ENCODE measurements at places on chromosomes 2 and 18. TPM values are rescaled to one million over a fixed set of nuclear protein-coding genes. Genes with fewer than 3 reads are reported as not detected.

Gene LONRF2
- total RNA-seq, result 0.15 TPM

Gene MOGAT1
- not detected for total RNA-seq

Gene HNMT
- total RNA-seq, result not detected

Gene SP140L
- 61.4 TPM for total RNA-seq

Gene AOX1
- total RNA-seq, result 0.20 TPM

Gene CD8A
- 686 TPM for total RNA-seq

Gene SERPINB5
- total RNA-seq, result not detected

Gene SERPINB11
- not detected for total RNA-seq

GRCh38 chr2:37920570-37920969 lies 4.5 kb upstream of the RMDN2 start:
- DNase-seq, result no peak

GRCh38 chr2:59798687-59799232 lies 754.7 kb downstream of the BCL11A start:
- no peak for DNase-seq

- peak; percentile 76 for DNase-seq
Measured at GRCh38 chr2:239321596-239322415, 79.0 kb downstream of the HDAC4 start.

DNA sequence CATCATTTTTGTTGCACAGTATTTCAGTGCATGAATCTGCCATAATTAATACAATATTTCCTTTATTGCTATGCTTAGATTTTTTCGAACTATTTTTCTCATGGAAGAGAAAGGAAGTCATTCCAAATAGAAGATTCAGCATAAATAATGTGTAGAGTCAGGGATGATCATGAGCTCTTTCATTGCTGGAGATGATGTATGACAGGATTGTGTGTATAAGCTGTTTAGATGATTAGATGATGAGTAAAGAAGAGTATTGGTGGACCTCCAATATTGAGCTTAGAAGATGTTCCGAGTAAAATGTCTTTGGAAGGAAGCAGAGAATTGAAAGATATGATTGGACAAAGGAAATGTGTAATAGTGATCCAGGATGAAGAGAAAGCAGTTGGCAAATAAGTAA lies 364.5 kb downstream of the PARD3B start:
- DNase-seq, result no peak

- no peak for DNase-seq
Measured at GRCh38 chr2:100228415-100228814, 86.0 kb upstream of the AFF3 start.

DNA sequence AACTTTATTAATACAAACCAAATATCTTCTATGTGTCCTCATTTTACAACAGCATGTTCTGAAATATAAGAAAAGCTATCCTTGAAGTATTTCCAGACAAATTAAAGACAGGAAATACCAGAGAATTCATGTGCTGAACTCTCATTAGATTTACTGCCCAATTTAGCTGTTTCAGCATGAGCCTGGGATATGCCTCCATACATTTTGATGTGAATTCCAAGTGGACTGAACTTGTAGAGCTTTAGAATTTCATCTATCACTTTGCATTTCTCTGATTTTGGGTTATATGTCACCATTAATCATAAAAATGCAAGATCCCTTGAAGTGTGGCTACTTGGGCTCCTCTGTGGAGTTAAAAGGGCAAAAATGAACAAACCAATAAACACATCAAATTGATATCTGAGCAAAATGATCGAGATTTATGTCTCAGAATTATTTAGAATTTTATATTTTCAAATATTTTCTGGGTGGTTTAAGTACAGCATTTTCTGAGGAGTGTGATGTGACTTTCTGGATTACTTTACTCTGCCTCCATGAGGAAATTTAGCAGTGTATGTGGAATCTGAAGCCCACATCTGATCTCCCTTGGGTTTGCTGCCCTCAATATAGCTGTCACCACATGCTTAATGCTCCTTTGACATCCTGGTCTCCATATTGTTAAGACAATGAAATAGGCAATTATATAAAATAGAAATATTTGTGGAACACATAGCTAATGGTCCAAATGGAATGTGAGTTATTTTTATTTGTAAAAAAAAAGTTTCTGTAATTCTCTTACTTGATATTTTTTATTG lies 206.6 kb upstream of the RBMS1 start:
- no peak for DNase-seq

GRCh38 chr2:74917702-74918619 lies 40.5 kb upstream of the POLE4 start:
- DNase-seq, result no peak

- DNase-seq, result no peak
Measured at GRCh38 chr18:53991202-53991601, 233.3 kb downstream of the MBD2 start.

DNA sequence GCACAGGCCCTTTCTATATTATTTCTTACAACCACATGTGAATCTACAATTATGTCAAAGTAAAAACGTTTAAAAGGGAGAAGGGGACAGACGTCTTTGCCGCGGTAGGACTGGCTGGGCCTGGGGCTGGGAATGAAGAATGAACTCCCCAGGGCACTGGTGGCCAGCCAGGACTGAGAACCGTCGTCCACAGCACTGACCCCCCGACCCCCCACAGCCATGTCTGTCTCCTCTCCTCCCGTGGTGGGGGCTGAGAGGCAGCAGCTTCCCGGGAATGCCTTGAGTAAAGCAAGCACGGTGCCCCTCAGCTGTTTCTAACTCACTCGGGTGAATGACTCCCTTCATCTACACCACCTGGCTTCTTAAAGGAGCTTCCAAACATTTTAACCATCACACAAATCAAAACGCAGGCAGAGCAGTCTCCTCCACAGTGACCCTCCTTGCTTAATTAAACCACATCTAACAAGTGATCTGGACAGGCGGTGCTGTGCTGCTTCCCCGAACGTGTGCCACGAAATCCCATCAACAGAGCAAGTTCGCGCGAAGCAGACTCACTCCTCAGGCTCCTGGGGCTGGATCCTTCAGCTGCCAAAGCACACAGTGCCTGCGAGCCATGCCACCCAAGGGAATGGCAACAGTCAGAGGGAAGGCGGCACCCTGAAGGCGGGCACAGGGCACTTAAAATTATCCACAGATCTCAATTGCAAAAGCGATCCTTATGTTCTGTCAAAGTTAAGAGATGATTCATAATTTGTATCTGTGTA lies 217.7 kb downstream of the EIPR1 start:
- DNase-seq, result no peak

GRCh38 chr2:24577481-24577880 lies 86.4 kb downstream of the NCOA1 start:
- no peak for DNase-seq

- no peak for DNase-seq
Measured at GRCh38 chr18:59067873-59068272, 71.8 kb upstream of the SEC11C start.

DNA sequence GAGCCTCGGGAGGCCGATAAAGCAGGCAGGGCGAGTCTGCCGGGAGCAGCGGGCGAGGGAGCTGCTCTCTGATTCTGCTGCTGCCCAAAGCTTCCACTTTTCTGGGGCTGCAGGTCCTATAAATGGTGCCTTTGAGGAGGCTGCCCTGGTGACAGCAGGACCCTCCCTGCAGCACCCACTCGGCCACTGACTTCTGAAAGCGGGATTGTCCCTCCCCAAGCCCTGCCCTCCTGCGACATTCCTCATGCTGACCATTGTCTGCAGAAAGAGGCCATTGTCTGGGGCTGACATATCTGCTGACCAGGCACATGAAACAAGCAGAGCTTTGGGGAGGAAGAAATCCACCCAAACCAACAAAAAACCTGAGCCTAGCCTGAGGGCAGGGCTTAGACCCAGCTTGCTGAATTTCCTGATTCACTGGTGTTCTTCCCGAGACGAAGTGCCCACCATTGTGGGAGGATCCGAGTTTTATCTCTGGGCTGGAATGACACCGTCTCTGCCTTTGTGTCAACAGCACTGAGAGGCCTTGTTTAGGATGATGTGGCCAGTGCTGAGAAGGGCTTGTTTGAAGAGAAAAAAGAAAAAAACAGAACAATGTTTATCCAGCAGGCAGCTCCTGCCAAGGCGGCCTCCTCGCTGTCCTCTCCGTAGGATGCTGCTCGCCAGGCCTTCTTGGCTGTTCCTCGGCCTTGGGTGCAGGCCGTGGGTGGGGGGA lies 129.7 kb downstream of the MYCN start:
- DNase-seq, result no peak

- DNase-seq, result no peak
Measured at GRCh38 chr2:54476852-54477251, 20.7 kb downstream of the SPTBN1 start.

DNA sequence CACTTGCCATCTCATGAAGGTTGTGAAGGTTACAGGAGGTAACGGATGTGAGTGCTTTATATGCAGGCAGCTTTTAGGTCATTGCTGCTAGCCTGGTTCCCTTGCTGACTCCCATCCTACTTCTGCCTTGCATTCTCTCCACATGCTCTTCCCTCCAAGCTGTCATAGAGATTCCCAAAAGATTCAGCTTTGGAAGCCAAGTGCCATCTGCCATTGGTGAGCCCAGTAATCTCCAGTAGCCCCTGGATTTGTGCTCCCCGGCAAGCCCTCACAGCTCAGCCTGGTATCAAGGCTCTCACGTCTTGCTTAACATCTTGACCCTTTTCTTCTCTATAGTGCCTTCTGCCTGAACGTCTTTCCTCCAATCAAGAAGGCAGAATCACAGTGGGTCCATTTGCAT lies 61.6 kb downstream of the MYT1L start:
- DNase-seq, result no peak

DNA sequence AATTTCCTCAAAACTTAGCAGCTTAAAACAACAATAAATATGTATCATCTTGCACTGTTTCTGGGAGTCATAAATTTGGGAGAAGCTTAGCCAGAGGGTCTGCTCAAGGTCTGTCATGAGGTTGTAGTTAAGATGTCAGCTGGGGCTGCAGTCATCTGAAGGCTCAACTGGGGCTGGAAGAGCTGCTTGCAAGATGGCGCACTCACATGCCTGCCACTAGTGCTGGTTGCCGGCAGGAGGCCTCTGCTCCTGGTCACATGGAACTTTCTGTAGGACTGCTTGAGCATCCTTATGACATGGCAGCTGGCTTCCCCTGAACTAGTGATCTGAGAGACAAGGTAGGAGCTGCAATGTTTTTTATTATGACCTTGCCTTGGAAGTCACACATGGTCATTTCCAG lies 215.5 kb upstream of the HAAO start:
- no peak for DNase-seq

DNA sequence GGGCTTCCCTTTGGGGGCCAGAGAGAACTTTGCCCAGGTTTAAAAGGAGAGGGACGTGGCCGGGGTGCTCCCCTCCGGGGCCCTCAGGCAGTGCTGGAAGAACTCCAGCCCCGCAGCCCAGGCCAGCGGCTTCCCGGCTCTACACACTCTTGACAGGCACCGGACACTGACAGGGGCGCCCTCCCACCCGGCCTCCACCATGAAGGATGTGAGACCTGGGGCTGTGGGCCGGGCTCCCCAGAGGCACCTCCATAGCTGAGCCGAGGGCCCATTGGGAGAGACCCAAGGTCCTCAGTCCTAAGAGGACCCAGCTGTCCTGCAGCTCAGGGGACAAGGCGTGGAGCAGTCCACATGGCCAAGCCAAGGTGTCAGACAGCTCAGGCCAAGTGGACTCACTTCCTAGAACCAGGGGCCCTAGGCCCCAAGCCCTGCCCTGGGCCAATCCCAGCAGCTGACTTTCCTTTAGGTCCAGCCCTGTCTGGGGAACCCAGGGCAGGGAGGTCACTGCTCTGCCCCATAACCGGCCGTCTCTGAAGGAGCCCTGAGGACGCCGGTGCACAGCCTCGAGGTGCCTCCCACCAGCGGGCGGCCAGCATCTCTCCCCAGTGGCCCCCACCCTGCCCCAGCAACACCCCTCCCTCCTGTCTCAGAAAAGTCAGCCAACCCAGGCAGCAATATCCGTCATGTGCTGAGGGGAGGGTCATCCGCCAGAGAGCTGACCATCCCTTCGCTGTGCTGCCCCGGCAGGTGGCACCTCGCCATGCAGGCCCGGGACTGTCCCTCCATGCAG lies 51.8 kb downstream of the BIN1 start:
- no peak for DNase-seq

- DNase-seq, result no peak
Measured at GRCh38 chr2:200336980-200337615, 30.6 kb downstream of the SPATS2L start.

DNA sequence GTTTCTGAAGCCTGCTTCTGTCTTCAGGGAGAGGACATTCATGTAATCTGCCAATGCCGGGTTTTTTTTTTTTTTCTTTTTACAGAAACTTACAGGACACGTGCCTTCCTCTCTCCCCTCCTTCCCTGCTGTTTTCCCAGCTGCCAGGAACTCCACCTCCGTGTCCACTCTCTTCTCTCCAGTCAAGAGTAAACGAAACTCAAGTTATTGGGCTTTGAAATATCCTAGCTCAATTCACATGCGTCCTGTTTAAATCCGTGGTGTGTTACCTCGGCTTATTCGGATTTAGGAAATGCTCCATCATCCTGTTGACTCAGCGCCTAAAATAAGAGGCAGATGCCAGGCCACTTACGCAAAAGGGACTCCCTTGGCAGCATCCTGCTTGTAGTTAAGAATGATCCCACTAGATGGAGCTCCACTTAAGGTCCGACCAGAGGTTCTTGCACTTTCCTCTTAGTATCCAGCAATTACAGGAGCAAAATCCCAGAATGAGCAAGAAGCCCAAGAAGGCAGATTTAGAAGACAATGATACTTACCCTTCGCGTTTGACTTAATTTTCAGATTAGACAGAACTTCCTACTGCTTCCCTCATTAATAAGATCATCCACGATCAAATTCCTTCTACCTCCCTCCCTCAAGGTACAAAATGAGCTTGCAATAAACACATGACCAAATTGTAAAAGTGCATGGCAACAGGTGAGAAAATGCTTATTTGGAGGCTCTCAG lies 97.2 kb upstream of the ZCCHC2 start:
- peak; percentile 75 for DNase-seq

Data from activated CD8-positive, alpha-beta memory T cell treated with anti-CD3 and anti-CD28 coated beads, Interleukin-2, amount 10 ng/mL, durations not matched to agents 7 days and 5 days (primary cell).